ENCODE measurements at places on chromosomes 5 and 9.
A peak's percentile ranks its signal among the peaks of the same experiment; 100 is the strongest.

DNA sequence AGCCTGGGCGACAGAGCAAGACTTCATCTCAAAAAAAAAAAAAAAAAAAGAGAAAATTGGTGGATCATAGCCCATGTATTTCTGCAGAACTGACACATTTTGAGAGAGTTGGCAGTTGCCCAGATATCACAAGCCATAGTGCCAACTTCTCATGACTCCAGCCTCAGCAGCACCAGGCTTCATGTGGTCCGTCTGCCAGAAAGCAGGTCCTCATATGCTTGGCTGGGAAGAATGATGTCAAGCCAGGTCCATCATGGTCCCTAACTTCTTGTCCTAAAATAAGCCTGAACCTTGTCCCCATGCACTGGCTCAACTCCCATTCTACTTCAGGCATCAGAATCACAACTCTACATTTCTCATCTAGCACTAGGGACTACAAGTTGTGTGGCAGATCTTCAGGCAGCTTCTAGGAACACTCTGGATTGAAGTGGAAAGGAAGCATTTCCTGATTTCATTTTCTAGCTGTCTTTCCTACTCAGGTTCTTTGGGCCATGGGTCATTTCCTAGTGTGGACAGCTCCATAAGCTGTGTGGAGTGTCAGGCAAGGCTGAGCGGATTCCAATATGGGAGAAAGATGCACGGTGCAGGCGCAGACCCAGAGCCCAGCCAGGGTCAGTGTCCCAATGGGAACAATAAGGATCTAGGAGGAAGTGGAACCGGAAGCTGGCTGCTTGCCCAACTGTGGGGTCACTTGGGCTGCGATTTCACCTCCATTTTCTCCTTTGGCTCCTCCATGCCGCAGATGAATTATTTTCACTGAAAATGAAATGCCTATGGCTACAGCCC, 90.1 kb downstream of the LMNB1 start:
- DNase-seq = no peak

DNA sequence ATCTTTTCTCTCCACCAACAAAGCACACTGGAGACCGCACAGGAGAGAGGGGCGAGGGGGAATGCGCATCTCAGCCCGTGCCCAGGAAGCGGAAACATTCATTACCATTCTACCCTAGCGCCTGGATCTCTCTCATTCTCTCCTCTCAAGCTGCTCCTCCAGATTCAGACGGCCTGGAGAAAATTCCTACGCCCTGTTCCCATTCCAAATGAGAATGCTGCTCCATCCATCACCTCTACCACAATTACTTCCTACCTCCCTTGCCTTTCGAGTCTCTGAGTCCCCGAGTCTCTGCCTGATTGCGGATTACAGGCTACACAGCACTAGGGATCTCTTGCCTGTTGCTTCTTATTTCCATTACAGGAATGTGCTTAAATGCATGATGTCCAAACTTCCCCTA, 6.7 kb downstream of the DDX31 start:
- no peak for DNase-seq

DNA sequence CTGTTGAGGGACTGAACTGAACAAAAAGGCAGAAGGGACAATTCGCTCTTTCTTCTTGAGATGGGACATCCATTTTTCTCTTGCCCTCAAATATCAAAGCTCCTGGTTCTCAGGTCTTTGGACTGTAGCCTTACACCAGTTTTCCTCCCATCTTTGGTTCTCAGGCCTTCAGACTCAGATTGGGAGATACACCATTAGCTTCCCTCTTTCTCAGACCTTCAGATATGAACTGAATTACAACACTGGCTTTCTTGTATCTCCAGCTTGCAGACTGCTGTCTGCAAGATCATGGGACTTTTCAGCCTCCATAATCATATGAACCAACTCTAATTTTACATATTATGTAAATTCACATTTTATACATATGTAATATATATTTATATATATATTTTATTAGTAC, 12.6 kb upstream of the CCNG1 start:
- no peak for DNase-seq

GRCh38 chr5:61625681-61626621, 293.9 kb downstream of the ZSWIM6 start:
- peak; percentile 14 for DNase-seq

DNA sequence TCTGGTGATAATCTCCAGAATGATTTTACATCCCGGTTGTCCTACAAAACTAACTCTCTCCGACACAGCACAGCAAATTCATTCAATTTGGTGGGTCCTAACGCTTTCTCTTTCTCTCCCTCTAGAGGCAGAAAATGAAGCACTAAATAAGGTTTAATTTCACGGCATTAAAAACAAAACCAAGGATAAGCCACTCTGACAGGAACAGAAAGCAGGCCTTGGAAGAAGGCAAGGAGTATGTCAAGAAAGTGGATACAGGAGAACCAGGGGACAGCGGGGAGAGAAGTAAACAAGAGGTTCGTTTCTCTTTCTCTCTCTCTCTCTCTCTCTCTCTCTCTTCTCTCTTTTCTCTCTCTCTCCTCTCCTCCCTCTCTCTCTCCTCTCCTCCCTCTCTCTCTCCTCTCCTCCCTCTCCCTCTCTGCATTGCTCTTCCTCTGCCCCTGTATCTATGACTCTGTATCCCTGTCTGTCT, 49.8 kb downstream of the EBF1 start:
- no peak for DNase-seq

GRCh38 chr9:71637926-71638325, 130.4 kb downstream of the CEMIP2 start:
- DNase-seq = no peak

DNA sequence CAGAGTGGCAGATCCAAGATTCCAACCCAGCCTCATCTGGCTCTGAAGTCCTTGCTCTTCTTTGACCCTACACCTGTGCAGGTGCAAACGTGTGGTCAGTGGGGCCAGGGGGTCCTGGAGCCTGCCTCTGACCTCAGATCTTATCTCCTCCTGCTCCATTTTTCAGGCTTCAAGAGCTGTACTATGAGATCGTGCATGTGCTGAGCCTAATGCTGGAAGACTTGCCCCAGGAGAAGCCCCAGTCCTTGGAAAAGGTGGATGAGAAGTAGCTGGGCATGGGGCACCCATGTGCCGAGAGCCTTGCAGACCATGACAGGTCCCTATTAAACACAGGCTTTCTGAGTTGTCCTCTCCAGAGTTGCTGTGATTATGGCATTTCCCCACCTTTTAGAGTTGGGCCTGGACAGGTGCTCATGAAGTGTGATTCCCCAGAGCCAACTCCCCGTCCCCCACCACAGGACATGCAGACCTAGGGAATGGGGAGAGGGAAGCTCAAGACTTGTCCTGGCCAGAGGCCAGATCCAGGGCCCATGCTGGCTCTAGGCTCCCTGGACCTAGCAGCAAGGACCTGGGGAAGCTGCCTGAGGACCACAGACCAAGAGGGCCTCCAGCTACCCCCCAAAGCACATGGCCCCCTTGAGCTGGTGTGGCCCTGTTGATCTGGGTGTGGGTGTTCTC, 22.5 kb downstream of the PITX1 start:
- no peak for DNase-seq

DNA sequence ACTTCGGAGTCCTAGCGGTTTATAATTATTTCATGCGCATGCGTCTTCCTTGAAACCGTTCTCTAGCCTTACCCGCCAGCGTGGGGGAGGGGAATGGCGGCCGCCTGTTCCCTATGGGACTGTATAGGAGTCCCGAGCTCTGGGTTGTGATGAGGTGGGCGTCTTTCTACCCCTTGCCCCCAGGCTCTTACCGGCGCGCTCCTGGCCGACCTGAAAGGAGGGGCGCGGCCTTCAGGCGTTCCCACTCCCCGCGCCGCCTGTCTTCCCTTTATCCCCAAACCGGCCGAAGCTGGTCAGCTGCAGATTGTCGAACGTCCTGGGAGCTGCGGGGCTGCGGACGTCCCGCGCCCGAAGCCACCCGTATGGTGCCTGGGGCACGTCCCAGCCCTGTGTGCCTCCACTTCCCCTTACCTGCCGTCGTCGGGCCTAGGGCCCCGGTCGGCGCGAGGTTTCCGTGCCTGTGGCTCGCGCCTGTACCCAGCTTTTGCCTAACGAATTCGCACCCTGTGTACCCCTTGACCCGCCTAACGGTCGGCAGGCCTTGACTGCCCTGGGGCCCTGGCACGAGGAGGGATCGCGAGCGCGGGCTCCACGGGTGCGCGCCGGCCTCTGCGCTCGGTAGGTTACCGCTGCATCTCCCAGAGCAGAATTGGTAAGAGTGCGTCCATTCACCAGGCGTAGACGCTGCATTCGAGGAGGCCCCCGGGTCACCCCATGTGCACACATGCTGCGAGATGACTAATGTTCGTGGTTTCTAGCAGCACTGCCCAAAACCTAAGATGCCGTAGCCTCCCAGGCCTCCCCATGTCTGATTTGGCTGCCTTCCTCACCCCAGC, 653 bp upstream of the HNRNPH1 start:
- peak; percentile 71 for DNase-seq

DNA sequence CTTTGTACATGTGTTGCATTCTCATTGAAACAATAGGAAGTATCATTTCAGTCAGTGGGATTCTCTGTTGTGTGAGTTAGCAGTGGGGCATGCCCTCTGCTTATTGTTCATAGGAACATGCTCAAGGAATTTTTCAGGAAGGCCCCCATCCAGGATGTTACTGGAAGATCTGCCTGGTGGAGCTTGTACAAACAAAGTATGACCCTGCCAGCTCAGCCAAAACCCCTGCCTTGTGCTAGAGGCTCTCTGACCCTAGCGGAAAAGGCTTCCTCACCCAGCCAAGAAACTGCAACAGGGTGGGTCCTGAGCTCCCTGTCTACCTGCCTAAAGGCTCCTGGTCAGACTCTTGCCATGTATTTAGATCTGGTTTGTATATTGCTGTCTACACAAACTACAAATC, 43.2 kb downstream of the MRRF start:
- DNase-seq = no peak

- no peak for DNase-seq
Observed at GRCh38 chr9:93569621-93570174, 6.7 kb upstream of the PHF2 start.

DNA sequence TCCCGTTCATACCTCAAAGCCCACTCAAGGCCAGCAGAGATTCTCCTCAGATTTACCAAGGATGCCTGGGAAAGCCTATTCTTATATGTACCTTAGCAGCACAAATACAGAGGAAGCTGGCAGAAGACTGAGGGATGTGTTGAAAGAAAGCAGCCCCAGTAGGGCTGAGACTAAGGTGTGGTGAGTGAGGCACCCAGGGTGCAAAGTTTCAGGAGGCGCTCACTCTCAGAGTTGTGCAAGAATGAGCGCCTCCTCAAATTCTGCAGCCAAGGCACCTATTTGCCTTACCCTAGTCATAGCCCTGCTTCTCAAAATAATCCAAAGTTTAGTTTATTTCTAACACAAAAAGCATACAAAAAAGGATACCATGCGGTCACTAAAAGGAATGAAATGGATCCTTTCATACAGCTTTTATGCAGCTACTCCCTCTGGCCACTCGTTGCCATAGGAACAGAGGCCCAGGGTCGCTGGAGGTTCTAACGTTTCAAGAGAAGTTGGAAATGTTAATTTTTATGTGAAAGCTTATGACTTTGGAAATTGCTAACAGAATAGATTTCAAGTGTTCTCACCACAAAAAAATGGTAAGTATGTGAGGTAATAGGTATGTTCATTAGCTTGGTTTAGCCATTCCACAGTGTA, 79.7 kb upstream of the SMIM23 start:
- no peak for DNase-seq

- DNase-seq = no peak
Observed at GRCh38 chr5:7419846-7420245, 23.9 kb downstream of the ADCY2 start.

- no peak for DNase-seq
Observed at GRCh38 chr5:67052034-67052433, 144.6 kb downstream of the CD180 start.

- DNase-seq = no peak
Observed at GRCh38 chr9:13661014-13661413, 381.5 kb upstream of the MPDZ start.

- DNase-seq = no peak
Observed at GRCh38 chr9:109683521-109683920, 96.5 kb upstream of the PALM2AKAP2 start.

GRCh38 chr9:137448602-137448962, 7.4 kb upstream of the ENTPD8 start:
- DNase-seq = no peak

- no peak for DNase-seq
Observed at GRCh38 chr5:65125591-65126541, 355.9 kb downstream of the ADAMTS6 start.

DNA sequence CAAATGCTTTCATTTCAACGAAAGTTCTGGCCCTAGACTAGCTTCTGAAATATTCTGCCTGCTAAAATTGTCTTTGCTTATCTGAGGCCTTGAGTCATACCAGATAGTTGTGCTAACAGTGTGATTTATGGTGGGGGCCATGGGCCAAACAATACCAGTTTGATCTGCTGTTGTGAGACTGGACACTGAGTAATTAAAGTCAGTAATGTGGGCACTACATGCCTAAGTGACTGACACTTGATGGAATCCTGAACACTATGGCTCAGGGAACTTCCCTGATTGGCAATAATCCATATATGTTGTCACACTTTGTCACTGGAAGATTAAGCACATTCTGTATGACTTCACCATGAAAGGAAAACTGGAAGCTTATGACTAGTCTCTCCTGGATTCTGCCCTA, 127.6 kb upstream of the CYLC2 start:
- no peak for DNase-seq

DNA sequence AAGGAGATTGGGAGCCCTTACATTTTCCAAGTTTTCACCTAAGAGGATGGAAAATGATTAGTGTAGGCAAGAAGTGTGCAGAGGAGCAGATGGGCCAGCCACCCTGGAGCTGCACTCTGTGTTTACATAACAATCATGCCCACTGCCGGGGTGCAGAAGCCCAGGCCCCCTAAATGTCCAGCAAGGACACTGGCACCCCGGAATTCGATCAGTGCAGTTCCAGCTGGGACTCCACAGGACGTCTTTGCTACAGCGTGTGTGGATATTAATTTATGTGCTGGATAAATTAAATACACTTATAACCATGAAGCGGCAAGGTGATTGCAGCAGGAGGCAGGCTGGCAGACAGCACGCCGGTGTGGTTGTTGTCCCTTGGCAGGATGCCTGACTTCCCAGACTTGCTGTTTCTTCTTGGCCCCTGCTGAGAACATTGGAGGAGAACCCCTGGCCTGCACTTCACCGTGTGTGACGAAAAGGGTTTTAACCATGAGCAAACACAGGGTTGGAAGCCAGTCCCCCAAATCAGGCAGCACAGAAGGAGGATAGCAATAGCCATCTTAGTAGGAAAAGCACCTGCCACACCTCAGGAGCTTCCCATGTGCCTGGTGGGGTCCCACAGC, 73.7 kb downstream of the GADD45G start:
- DNase-seq = no peak

- DNase-seq = no peak
Observed at GRCh38 chr9:97808972-97809371, 44.1 kb upstream of the FOXE1 start.

DNA sequence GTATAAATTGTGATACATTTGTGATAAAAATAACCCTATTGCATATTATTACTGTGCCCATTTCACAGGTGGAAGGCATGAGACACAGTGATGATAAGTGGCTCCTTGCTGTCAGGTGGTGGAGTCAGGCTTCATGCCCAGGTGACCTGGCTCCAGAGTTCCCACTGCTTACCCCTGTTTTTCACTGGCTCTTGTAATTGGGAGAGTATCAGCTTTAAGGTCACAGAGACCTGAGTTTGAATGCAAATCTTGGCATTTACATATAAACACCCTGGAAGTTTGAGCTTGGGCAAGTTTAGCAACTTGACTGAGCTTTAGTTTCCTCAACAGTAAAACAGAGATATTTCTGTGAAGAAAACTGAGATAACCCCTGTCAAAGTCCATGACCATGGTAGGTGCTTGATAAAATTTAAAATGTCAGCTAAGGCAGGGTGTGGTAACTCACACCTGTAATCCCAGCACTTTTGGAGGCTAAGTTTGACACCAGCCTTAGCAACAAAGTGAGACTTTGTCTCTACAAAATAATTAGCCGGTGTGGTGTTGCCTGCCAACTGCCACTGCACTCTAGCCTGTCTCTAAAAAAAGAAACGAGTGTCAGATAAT, 29.2 kb downstream of the MAT2B start:
- no peak for DNase-seq

Data from T-helper 2 cell treated with Interferon-gamma antibody and Interleukin-4, amounts not matched to agents 5 μg/mL and 100 μg/mL, for 36 hours (primary cell).